HS-5 (cell line): ENCODE measurements at places on chromosomes 3 and 15.
A peak's percentile ranks its signal among the peaks of the same experiment; 100 is the strongest.

GRCh38 chr15:78055919-78056713 lies 21.4 kb downstream of the TBC1D2B start:
- DNase-seq = no peak

DNA sequence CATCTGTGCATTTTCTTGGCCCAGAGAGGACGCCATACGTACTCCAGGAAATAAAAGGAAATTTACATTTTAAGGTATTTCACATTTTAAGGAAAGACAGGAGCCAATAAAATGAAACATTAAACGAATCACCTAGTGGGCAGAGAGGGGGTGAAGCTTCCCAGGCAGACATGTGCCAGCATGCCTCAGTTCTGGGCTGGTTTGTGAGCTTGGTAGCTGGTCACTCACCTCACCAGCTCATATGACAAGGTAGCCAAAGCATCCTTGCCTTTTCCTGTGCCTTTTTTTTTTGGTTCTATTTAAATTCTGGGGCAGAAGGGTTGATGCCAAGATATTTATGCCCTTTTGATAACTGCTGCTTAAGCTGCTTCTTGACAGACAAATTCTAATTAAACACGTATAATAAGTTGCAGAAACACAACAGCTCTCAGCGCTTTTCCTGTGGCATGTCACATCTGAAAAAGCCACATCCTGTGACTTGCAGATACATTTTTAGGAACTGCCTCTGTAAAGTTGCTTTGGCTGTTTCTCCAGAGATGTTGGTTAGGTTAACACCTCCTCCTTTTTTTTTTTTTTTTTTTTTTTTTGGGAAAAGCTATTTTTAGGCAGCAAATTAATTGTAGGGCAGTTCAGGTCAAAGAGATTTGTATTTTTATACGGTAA lies 218.6 kb downstream of the PDCD6IP start:
- no peak for DNase-seq

DNA sequence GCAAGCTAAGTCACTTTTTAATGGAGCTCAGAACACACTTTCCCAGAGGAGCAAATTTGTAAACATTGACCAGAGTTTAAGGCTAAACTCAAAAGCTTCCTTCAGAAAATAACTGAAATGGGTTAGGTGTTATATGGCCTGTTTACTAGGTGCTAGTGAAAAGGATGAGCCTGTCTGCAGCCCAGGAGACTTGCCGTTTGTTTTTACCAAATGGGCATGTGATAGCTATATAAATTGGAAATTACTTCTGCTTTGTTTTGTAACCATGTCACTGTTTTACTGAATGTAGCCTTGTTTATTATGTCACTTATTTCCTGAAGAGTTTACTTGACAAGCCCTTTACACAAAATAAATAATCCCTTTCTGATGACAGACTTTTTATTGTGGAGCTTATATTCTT lies 109.4 kb upstream of the THSD4 start:
- no peak for DNase-seq

DNA sequence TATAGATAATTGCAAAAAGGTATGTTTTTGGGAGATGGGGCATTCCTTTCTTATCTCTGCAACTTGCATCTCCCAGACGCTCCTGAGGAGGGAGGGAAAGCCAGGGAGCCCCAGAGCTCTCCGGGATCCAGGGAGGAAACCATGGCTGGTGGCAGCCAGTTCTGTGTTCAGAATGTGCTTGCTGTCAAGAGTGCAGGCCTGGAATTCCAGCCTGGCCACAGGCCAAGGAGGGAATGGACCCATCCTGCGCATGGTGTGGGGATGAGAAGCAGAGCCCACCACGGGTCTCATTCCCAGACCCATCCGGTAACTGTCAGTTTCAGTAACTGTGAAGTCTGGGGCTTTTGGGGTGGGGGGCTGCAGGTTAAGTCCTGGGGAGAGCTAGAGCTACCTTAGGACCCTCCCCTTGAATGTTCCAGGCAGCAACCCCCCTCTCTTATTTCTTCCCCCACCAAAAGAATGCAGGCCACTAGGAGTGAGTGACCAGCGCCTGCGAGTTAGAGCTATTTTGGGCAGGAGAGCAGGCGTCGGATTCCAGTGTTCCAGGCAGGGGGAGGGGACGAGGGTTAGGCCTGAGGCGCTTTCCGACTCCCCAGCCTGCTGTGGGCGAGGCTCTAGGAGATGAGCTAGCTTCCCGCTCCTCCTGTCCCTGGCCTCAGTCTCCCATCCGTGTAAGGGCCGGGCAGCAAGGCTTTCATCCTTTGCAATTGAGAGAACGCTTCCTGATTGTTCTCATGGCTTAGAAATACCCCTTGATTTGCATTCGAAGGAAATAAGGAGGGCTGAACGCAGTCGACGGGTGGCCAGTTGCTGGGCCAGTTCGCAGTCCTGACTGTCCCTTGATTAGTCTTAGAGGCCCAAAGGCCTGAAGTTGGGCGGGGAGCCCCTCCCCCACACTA lies 781 bp upstream of the DAG1 start:
- no peak for DNase-seq

GRCh38 chr3:69948246-69948862 lies 51.2 kb upstream of the SAMMSON start:
- peak; percentile 24 for DNase-seq

DNA sequence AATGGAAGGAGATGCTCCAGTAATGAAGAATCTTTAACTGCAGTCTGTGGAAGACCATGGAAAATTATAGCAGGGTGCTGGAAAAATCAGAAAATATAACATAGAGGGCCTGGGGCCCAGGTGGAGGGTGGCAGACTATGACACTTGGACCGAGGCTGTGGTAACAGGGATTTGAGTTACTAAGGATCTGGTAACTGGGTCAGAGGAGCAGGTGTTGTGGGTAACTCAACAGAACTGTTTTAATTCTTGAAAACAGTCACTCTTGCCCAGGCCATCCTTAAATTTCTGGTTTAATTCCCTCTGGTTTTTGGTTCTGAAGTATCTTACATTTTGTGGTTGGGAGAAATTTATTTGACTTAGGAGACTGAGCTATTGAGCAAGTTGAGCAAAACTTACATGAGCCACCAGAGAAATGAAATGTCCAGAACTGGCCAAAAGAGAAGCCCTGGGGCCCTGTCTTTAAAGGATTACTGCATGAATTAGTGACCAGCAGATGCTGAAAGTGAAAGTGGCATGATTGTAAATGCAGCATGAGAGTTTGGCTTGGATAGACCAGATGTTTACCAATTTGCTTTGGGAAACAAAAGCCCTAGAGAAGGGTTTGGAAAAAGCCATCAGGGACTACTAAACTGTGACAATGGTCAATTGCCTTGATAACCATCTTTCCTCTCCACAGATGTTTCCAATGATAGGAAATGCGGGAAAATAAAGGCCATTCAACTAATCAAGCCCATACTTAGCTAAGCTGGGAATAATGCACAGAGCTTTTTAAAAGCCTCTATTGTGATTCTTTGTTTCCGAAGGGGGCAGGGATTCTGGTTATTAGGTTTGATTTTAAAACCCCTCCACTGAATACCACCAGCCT lies 374.9 kb upstream of the TGFBR2 start:
- no peak for DNase-seq

GRCh38 chr3:29936054-29936453 lies 655.2 kb downstream of the RBMS3 start:
- no peak for DNase-seq
